ENCODE measurements at places on chromosomes 2 and 18.

DNA sequence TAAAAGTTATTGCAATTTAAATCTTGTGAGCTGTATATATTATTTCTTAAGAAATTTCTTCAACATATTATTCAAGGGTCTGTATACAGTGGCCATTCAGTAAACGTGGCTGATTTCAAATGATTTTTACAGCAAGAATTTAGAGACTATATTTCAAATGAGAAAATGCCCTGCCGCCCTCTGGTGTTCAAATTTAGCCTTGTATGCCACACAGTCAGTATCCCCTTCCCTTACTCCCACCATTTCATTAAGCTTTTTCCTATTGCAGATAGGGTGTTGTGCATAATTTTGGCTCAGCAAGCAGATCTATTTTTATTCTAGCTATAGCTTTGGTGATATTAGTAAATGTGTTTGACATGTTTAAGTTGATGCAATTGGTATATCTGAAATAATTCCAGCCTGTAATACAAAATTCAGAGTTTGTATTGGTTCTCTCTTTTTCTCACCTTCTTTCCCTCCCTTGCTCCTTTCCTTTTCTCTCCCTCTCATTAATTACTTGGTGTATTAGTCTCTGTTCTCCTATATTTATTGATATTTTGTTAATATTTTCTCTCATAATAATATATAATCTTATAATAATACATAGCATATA, 22.8 kb upstream of the SCN7A start:
- no peak for DNase-seq

- no peak for DNase-seq
Measured at GRCh38 chr2:85215448-85216401, 82.5 kb downstream of the TCF7L1 start.

GRCh38 chr2:224333726-224334482, 68.0 kb downstream of the FAM124B start:
- DNase-seq: no peak

GRCh38 chr2:28134262-28134812, 243.8 kb downstream of the BABAM2 start:
- DNase-seq: no peak

DNA sequence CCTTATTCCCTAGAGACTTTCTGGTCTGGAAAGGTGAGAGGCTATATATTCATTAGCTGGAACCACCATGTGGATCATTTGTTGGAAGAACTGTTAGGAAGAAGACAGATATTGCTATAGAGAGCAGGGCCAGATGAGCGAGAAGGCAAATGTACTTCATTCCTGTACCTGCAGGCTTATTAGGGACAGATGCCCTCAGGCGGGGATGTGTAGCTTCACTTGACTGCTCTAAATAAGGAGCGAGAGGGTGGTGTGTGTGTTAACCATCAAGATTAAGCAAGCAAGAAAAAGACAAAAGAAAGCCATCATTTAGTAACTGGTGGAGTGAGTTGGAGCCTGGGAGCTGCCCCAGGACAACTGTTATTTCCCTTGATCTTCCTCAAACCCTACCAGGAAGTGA, 36.4 kb downstream of the NEDD4L start:
- no peak for DNase-seq

DNA sequence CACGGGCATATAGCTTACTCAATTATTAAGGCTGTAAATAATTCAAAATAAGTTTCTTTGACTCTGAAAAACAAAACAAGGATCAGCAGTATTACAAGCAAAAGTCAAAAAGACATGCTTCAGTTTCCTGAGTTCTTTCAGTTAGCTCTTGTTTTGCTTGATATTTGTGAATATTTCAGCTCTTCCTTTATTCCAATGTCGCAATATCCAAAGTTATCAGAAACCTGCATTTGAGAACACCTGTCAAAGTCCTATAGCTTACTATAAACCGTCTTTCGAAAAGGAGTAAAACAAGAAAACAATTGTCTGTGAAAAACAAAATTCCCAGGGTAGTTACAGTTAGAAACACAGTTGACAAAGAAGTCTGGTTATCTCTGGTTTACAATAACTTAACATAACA, 14.7 kb downstream of the CYP27A1 start:
- DNase-seq: no peak

- DNase-seq: no peak
Measured at GRCh38 chr2:201174687-201175086, 8.3 kb upstream of the CASP10 start.

- DNase-seq: no peak
Measured at GRCh38 chr2:20104900-20105545, 53.6 kb upstream of the LAPTM4A start.

- no peak for DNase-seq
Measured at GRCh38 chr2:144683107-144683753, 163.3 kb upstream of the ZEB2 start.

DNA sequence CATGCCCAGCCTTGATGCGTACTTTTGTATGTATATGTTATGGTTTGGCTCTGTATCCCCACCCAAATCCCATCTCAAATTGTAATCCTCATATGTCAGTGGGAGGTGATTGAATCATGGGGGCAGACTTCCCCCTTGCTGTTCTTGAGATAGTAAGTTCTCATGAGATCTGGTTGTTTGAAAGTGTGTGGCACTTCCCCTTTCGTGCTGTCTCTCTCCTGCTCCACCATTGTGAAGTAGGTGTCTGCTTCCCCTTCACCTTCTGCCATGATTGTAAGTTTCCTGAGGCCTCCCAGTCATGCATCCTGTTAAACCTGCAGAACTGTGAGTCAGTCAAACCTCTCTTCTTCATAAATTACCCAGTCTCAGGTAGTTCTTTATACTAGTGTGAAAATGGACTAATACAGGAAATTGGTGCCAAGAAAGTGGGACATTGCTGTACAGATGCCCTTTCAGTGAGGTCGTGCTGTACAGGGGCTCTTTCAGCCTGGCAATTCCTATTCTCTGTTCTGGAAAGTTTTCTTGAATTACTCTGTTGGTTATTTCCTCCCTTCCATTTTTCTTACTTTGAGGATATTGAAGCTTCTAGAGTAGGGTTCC, 38.2 kb downstream of the KCMF1 start:
- no peak for DNase-seq
